ENCODE measurements at places on chromosomes 7 and 10.

DNA sequence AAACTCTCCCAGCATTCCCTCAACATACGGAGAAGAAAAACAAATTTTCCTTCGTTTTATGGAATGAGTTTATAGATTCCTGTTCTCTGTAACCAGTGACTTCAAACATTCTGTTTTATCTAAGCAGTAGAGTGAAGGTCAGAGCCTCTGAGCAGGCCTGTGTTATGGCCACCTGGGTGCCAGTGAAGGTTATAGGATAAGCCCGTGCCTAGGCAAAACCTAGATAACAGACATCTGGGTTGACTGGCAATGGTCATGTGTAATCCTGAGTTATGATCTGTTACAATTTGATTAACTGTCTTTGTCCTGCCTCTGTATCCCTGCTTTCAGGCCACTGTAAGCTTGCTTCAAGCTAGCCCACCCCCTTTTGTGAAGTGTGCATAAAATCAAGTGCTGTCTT lies 8.3 kb downstream of the LSM5 start:
- no peak for DNase-seq

DNA sequence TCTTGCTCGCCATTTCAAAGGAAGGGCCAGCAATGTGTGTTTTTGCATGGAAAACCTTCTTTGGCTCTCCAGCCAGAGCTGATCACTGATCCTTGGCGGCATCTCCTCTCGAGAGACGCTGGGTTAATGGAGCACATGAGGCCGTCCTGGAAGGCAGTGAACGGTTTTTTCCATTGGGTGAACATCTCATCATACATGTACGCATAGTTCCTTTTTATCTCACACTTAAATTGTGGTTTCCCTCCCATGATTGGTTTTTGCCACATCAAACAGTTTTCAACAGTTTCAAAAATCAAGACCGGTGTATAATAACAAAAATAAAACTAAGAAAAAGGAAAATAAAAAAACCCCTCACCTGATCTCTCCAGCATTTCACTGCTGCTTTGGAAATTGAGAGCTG lies 276.4 kb downstream of the TCF7L2 start:
- no peak for DNase-seq

DNA sequence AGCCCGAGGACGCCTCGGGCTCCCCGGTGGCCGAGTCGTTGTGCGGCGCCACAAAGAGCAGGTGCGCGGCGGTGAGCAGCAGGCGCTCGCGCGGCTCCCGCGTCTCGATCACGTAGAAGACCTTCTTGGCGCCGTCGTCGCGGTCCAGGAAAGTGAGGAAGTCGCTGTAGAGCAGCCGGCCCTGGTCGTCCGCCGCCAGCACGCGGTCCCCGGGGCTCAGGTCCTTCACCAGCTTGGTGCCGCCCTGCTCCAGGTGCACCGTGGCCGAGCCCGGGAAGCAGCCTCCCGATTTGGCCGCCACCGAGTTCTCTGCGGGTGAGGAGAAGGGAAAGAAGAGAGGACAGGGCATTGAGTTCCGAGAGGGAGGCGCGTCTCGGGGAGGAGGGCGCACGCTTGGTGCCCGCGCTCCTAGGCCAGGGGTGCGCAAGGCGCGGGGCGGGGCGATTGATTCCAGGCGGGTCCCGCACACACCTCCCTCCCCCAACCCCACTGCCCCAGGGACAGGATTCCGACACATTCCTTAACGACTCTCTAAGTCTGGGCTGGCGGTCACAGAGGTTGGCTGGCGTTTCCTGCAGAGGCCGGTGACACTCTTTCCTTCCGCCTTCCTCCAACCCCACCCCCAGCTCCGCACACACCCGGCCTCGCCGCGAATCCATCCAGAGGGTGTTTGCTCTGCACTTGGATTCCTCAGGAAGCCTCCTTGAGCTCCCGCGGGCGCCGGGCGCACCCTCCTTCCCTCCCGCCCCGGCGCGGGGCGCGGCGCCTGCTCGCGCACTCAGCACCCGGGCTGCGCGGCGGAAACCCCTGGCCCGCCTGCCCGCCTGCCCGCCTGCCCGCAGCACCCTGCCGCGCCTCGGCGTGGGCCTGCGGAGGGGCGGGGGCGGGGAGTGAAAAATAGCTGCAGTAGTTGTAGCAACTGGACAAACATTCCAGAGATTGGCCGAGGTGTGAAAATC lies 8.6 kb downstream of the SHH start:
- no peak for DNase-seq

DNA sequence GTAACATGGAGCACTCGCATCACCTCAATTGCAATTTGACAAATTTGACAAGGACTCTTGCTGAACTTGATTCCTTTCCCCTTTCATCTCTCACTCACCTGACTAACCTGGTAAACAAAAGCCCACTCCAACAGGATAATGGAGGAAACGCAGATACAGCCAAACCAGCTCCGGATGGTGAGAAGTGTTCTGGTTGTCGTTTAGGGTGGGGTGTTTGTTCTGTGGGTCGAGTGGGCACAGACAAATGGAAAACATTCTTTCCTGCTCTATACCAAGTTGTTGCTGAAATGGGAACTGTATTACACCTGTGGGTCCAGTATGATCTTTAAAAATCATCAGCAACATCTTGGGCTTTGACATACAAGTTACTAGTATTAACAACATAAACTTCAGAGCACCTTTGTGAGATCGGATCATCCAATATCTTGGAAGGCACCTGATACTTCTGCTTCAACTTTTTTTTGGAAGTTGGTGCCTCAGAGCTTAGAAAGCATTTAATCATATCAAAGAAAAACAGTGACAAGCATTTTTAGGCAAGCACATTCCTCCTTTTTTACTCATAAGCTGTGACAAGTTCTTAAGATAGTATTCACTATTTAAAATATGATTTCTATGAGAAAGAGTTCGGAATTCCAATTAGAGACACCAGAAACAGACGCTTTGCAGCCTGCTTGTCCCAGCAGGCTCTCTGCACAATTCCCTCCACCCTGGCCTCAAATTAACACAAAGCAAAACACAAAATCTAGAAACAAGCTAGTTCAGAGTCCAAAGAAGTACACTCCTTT lies 58.1 kb downstream of the CCDC186 start:
- DNase-seq, result no peak

- DNase-seq, result no peak
Measured at GRCh38 chr7:33109758-33110238, 594 bp upstream of the RP9 start.

DNA sequence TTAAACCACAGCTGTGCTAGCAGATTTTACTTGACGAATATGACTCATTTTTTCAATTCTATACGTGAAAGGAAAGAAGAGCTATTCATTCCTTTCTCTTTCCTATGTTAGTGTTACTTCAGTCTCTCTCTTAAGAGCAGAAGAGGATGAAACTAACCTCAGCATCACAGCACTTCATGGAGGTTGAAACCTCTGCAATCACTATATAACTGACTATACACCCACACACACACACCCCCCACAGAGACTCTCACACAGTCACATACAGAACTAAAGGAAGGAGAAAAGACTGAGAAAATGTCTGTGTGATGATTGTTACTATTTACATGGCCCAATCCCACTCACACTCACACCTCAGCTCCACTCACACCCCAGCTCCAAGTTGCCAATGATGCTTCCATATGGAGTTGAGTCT lies 104.2 kb downstream of the KIF20B start:
- DNase-seq, result peak; percentile 37

DNA sequence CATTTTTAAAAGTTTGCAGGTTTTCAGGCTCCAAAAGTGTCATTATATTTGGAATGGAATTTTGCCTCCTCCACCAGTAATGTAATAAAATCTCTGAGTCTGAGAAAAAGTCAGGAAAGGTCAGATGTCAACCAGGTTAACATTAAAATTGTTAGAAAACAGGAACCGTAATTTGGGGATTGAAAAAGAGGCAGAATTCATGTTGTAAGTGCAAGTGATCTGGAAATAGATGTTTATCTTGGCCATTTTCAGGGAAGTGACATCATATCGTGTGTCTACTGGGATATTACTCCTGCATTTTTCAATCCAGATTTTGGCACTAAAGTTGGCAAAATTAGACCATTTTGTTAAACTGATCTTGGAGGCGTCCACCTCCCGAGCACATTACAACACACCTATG lies 428.5 kb upstream of the MGMT start:
- DNase-seq, result no peak

- DNase-seq, result no peak
Measured at GRCh38 chr7:157516311-157516710, 179.5 kb downstream of the DNAJB6 start.

- no peak for DNase-seq
Measured at GRCh38 chr7:141323826-141324225, 227.4 kb upstream of the AGK start.

GRCh38 chr7:133021196-133021595 lies 60.7 kb downstream of the CHCHD3 start:
- no peak for DNase-seq
